Epithelial cell of esophagus (primary cell): ENCODE measurements at places on chromosomes 2 and 18.
A peak's percentile ranks its signal among the peaks of the same experiment; 100 is the strongest.

DNA sequence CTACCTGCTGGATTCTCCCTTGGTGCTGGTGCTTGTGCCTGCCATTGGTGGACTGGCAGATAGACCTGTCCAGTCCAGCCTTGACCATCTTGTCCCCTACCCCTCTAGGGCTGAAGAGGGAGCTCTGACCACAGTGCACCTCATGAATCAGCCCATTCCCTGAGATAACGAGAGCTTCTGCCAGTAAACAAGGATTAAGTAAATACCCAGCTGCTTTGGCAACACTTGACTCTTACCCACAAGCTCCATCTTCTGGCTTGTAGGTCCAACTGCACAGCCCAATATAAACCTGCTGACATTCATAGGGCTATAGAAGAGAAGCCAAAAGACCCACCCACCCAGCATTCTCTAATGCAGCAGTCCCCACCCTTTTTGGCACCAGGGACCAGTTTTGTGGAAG, 186.4 kb downstream of the PIK3C3 start:
- DNase-seq, result no peak

- DNase-seq, result no peak
These were observed 118.9 kb upstream of the CCDC150 start for GRCh38 chr2:196520605-196521004.

DNA sequence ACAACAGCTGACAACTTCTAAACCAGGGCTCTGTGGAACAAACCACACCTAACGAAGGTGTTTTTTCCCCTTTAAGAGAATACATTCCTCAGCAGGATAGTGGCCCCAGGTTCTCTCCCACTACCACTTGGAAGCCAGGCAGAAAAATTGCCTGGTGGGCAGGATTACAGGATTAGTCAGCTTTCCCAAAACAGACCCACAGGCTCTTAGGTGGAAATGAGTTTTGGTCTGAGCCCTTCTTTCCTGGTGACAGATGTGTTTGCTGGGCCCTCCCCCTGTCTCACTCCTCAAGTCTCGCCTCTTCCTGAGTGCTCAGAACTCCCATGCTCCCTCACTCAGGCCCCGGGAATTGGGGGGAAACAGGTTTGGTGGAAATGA, 139.4 kb upstream of the HAAO start:
- DNase-seq, result peak; percentile 44

- DNase-seq, result no peak
These were observed 23.0 kb upstream of the RHOB start for GRCh38 chr2:20423847-20424246.

GRCh38 chr2:9753665-9754531, 89.4 kb upstream of the TAF1B start:
- peak; percentile 91 for DNase-seq

- peak; percentile 75 for DNase-seq
These were observed 122.2 kb downstream of the NCOA1 start for GRCh38 chr2:24613154-24613814.

DNA sequence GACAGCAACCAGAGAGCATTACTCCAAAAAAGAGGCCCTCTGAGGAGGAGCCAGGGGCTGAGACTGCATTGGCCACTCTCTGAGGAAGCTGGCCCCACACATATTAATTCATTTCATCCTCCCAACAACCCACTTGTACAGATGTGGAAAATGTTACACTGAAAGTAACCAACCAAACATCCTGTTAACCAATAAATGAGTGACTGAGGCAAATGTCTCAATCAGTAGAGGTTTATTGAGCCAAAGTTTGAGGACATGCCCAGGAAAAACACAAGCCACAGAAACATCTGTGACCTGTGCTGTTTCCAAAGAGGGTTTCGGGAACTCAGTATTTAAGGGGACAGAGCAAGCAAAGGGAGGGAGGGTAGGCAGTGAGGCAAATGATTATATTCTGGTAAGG, 53.0 kb downstream of the SKA1 start:
- no peak for DNase-seq

- DNase-seq, result no peak
These were observed 338.2 kb downstream of the EIPR1 start for GRCh38 chr2:3039188-3040065.

- no peak for DNase-seq
These were observed 3.2 kb downstream of the NT5DC4 start for GRCh38 chr2:112723995-112724394.

DNA sequence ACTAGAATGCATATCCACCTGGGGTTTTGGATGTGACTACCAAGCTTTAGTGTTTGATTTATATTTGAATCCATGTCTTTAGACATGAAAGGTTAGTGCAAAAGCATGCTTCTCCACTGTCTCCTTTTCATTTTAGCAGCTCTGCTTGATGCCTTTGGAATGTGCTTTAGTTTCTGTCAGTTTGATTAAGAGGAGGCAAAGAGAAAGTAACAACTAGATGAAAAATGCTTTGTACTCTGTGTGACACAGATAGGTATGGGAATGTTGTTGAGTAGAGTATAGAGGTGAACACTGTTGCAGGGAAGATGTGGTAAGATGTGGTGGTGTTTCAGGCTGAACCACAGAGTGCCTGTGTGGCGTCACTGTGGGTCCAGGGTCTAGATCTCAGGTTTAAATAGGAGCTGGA, 19.8 kb downstream of the PIK3C3 start:
- no peak for DNase-seq
